ENCODE measurements at places on chromosomes 1 and 21. TPM values are rescaled to one million over a fixed set of nuclear protein-coding genes. Genes with fewer than 3 reads are reported as not detected.

APOBEC4 gene
- total RNA-seq: not detected

BARHL2 gene
- total RNA-seq: not detected

PLXNA2 gene
- total RNA-seq: 60.7 TPM

GJB5 gene
- not detected for total RNA-seq

S100A14 gene
- 0.47 TPM for total RNA-seq

NDUFV3 gene
- 26.7 TPM for total RNA-seq

ORC1 gene
- total RNA-seq: 0.94 TPM

AJAP1 gene
- 7.3 TPM for total RNA-seq

RYR2 gene
- total RNA-seq: 40.7 TPM

MCOLN2 gene
- not detected for total RNA-seq

KIRREL1 gene
- 20.6 TPM for total RNA-seq

DMRTA2 gene
- total RNA-seq: 5.8 TPM

OR2W3 gene
- total RNA-seq: 1.6 TPM

DHRS3 gene
- total RNA-seq: 11.5 TPM

FAM229A gene
- total RNA-seq: 1.6 TPM

OR2T2 gene
- not detected for total RNA-seq

HCRTR1 gene
- 1.1 TPM for total RNA-seq

DMBX1 gene
- total RNA-seq: not detected

SLC5A9 gene
- not detected for total RNA-seq

FAM72D gene
- 1.1 TPM for total RNA-seq

DENND1B gene
- total RNA-seq: 65.2 TPM

B3GALT5 gene
- total RNA-seq: 0.62 TPM

CD1D gene
- total RNA-seq: 1.6 TPM

TBX19 gene
- total RNA-seq: 0.31 TPM

TIAM1 gene
- 54.1 TPM for total RNA-seq

ACOT11 gene
- 1.9 TPM for total RNA-seq

S100A2 gene
- not detected for total RNA-seq

AMY1A gene
- total RNA-seq: not detected

HMGN1 gene
- 139 TPM for total RNA-seq

CR1 gene
- 0.31 TPM for total RNA-seq

DCST1 gene
- total RNA-seq: not detected

CFHR2 gene
- not detected for total RNA-seq

WLS gene
- total RNA-seq: 29.2 TPM

CFAP141 gene
- total RNA-seq: not detected

TOMM40L gene
- total RNA-seq: 20.1 TPM

GJC2 gene
- 1.1 TPM for total RNA-seq

COL18A1 gene
- 15.4 TPM for total RNA-seq

MUL1 gene
- total RNA-seq: 17.5 TPM

Measured in occipital lobe (tissue), 3 donors.